ENCODE measurements at places on chromosomes 7 and 10.

DNA sequence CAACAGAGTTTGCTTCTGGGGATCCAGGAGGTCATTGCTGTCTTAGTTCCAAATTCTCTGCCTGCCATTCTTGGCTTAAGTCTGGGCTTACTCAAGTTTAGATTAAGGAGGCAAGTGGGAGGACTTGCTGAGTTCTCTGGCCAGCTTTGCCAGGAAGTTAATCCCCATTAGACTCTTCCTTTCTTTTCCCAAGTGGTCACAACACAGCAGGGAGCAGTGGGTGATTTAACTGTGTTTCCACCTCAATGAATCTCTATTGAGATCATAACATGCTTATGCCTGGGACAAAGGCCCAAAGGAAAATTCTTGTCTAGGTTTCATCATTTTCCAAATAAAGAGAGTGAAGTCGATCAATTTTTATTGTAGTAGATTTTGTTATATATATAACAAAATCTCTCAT is 1159.6 kb downstream of the SORCS3 start:
- DNase-seq = no peak

DNA sequence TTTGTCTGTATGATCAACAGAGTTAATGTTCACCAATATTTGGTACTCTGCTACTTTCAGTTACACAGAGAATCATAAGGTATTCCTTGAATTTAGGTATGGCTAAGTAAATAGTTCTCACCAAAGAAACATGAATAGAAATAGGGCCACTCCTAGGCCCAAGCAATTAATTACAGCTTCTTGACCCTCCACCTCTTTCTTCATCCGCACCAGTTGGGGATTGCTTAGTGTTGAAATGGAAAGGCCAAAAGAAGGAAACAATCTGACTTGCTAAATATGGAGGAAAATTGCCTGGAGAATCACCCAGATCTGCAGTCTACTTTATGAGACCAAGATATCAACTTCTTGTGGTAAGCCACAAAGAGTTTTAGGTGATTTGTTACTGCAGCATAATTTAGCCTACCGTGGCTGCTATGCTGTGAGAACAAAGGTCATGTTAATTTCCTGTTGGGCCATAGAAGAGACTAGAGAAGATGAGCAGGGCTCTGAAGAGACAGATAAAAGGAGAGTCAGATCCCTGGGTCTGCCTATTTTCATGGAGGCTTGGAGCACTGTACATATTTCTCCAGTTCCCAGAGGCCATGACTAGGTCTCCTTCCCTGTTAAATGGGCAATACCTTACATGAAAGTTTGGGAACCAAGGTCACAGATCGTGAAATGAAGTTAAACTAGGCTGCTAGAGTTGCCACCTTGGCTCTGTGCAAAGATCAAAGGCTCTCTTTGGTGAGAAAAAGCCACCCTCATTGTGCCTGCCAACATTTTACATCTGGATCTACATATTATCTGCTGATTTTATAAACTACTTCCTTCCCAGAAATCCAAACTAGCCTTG is 93.3 kb upstream of the GDF10 start:
- no peak for DNase-seq

GRCh38 chr7:154903083-154903731 is 99.7 kb downstream of the PAXIP1 start:
- DNase-seq = no peak

DNA sequence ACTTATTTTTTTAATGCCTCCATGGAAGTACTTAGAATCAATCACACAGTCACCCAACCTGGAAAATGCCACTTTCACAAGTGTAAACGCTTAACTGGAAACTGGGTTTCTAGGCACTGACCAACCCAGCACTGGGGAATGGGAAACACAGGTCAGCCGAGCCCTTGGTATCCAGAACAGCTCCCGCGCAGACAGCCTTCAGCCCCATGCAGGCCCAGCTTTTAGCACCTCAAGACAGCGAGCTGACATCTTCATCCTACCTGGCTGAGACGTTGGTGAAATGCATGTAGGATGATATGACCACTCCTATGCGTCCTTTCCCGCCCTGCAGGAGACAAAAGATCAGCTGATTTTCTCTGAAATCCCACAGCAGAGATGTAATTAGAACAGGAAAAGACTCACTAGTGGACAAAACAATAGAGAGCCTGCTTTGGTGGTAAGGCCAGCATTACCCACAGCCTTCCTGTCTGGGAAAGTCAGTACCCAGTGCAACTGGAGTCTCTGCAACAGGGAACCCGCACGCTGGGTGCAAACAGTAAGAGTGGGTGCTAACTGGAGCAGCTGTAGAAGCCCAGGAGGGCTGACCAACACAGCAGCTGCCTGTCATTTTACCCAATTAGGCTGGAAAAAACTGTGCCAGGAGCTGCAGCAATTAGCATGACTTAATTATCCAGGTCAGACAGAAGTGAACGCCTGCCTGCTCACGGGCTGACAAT is 153.7 kb downstream of the TNS3 start:
- no peak for DNase-seq

GRCh38 chr10:113960617-113961181 is 83.0 kb upstream of the ADRB1 start:
- DNase-seq = no peak

DNA sequence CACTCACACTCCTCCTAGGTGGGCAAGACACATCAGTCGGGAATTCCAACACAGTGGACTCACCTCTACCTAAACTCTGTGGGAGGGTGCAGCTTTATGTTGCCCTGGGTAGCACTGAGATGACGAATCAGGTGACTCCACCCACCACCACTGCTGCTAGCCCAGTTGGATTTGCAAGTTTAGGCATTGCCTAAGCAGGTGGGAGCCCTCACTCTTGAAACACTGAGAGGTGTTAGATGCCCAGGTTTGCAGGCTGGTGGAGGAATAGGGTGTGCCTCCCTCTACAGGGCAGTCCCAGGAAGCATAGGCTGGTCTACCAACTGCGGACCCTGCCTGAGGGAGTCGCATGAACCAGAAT is 708.9 kb downstream of the POM121L12 start:
- no peak for DNase-seq

GRCh38 chr7:140646931-140647647 is 6.5 kb upstream of the DENND2A start:
- peak; percentile 75 for DNase-seq

DNA sequence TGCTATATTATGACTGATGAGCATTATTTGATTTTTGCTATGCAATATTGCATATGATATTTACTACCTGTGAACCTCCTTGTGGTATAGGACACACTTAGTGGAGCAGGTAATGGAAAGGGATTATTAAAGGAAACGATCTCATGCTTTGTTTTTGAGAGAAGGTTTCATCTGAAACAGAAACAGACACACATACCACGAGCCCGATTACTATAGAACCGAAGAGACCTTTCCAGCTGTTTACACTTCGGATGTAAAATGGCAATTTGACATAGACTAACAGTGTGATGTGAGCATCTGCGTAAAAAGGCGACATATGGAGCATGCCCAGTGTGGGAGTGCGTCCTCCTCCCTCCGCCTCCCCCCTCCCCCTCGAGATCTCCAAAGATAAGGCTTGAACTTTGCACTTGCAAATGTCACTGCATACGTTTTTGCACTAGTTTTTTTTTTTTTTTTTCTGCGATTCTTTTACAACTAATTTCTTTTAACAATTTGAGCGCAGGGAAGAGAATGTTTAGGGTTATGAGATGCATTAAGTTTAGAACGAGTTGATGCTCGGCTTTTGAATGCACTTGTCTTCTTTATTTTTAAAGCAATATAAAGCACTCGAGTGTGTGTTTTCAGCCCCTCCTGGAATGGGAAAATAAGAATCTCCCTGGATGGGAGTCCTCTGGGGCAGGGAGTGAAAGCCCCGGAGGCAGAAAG is 251.0 kb downstream of the NSUN6 start:
- DNase-seq = no peak

- no peak for DNase-seq
Observed at GRCh38 chr7:77685233-77685632, 11.0 kb upstream of the RSBN1L start.

- DNase-seq = peak; percentile 80
Observed at GRCh38 chr7:94289071-94289470, 105.6 kb upstream of the COL1A2 start.

DNA sequence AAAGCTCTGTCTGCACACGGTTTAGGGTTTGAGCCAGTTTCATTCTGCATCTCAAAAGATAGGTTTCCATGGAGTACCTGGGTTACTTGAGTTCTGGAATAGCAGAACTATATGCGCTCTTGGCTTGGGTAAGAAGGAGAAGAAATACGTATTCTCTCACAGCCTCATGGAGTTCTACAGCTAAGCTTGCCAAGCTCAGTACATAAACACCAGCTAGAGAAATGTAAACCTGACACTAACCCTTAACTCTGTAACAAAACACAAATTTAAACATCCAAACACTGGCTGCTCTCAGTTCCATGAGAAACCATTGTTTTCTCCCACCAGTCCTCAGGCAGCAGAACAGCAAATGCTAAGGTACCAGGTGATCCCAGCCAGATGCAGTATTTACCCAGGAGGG is 557.2 kb downstream of the INHBA start:
- no peak for DNase-seq

- no peak for DNase-seq
Observed at GRCh38 chr7:36062154-36062815, 90.8 kb upstream of the EEPD1 start.

- DNase-seq = peak; percentile 48
Observed at GRCh38 chr7:1567049-1567771, 2.6 kb downstream of the PSMG3 start.

GRCh38 chr10:121368347-121369025 is 229.8 kb downstream of the FGFR2 start:
- DNase-seq = no peak

DNA sequence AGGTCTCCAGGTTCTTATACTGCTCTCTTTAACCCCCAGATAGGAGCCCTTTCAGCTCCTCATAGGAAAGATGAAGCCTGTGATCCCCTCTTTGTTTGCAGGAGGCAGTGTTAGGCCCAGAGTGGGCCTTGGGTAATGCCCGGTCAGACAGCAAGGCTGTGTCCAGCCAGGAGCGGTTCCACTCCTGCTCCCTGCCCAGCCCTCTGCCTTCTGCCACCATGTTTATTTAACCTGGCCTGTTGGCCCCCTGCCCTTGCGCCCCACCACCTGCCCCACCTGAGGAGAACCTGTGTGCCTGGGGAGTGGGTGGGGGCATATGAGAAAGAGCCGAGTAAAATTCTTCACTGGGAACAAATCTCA is 24.3 kb downstream of the CDH23 start:
- peak; percentile 19 for DNase-seq

GRCh38 chr10:32943854-32944661 is 14.0 kb downstream of the ITGB1 start:
- no peak for DNase-seq

- DNase-seq = no peak
Observed at GRCh38 chr10:118042336-118042735, 4.4 kb downstream of the RAB11FIP2 start.

GRCh38 chr10:71431239-71432100 is 34.8 kb downstream of the CDH23 start:
- DNase-seq = peak; percentile 28

GRCh38 chr7:33968591-33968990 is 63.3 kb downstream of the BMPER start:
- no peak for DNase-seq

- peak; percentile 65 for DNase-seq
Observed at GRCh38 chr7:47654672-47655298, 72.9 kb upstream of the TNS3 start.

GRCh38 chr10:69994262-69994661 is 58.4 kb upstream of the MACROH2A2 start:
- DNase-seq = peak; percentile 33

DNA sequence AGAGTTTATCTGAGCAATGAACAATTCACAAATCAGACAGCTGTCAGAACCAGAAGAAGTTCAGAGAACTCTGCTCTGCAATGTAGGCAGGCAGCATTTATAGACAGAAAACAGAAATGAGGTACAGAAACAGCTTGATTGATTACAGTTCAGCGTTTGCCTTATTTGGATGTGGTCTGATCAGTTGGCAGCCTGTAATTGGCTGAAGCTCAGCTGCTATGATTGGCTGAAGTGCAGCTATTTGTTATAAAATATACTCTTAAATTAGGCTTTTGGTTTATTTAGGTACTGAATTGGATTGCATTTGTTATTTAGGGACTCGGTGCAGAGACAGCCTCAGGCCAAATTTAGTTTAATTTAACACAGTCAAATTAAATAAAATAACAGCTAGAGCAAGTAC is 85.8 kb upstream of the JAZF1 start:
- DNase-seq = no peak

DNA sequence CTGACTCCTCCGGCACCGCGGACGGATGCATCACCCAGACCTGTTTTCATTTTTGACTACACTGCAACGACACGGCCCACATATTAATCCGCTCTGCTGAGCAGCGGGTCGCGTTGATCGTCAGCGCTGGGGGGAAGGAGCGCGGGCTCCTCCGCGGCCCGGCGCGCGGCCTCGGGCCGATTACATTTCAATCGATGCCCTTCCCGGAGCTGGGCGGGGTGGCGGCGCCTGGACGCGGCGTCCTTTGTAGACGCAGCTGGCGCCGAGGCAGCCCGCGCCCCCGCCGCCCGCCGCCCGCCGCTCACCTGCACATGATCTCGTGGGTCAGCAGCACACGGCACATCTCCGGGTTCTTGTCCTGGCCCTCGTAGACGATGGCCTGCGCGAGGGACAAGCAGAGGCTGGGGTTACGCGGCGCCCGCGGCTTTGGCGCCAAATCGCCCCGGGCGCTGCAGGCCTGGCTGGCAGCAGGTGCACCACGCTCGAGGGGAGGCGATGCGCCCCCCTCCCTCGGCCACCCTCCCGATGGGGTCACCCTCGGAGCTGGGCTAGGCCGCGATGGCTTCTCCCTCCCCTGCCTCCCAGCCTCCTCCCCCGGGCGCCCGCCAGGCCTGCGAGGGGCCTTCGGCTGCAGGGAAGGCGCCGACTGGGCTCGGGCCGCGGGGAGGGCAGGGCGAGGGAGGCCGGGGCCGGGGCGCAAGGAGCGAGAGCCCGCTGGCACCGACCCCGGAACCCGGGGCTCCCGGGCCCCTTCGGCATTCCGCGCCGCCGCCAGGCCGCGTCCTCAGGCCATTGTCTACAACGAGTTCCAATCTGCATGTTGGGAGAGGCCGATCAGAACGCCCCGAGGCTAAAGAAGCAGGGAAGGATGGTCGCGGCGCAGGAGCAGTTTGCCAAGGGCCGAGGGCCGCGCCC is 5.2 kb downstream of the EBF3 start:
- DNase-seq = no peak

GRCh38 chr7:42144604-42145003 is 92.4 kb downstream of the GLI3 start:
- no peak for DNase-seq

- DNase-seq = peak; percentile 57
Observed at GRCh38 chr7:106216923-106217542, 67.8 kb downstream of the NAMPT start.
